ENCODE measurements at places on chromosomes 16 and 17.

DNA sequence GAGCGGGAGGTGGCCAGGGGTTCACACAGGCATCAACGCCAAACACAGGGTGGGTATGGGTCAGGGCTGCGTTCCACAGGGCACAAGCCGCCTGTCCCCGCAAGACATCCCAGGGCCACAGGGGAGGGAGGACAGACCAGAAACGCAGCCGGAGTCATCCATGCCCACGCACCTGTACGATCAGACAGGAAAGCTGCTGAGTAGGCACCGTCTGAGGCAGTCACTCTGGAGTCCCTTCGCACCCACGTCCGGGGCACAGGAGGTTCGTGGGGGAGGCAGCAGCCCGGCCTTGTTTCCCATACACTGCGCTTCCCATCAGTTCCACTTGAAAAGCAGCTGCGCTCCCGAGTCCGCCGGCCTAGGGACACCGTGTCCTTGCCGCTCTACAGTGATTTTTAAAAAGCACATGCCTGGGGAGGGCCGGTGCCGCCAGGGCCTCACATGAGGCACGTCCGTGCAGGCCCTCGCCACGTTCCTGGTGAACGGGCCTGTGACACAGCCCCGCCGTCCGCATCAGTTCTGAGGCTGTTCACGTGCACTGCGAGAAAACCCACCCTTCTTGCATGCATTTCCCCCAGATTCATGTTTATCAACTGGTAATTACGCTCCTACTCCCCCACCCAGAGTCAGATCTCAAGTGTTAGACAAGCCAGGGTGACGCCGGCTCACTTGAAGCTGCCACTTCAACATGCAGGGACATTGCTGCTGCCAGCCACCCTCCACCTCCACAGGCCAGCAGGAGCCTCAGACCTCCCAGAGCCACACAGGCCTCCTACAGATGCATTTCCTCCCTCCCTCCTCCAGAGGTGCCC, 34.8 kb downstream of the WDR45B start:
- no peak for DNase-seq

DNA sequence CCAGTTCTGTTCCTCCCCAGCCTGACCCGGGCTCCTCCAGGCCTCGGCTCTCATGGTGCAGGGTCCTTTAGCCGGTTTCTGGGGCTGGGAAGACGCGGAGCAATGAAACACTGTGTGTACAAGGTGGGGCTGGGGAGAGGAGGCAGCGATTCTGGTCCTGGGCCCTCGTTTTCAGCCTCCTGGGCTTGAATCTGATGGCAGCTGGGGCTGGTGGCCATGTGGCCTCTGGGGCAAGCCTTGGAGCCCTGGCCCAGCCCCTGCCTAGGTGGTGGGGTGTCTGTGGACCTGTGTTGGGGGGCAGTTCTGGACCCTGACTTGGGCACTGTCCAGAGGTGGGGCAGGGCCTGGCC, 4.1 kb downstream of the FOXJ1 start:
- DNase-seq = no peak

DNA sequence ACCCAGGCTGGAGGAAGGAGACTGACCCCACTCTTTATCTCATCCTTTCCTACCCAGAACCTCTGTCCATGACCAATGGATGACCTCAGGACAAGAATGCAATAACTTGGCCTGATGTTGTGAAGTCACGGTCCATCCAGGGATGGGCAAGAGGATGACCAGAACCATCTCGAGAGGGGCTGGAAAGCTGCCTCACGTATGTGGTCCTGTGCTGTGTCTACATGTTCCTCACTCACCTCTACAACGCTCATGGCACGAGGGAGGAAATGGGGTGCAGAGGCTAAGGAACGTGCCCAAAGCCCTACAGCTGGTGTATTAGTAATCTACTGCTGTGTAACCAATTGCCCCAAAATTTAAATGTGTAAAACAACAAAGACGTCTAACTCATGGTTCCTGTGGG, 7.3 kb upstream of the KCTD5 start:
- no peak for DNase-seq

GRCh38 chr17:79761894-79762589, 15.9 kb upstream of the CBX2 start:
- DNase-seq = no peak

- no peak for DNase-seq
These were observed 858 bp upstream of the SMARCE1 start for GRCh38 chr17:40648384-40648968.

DNA sequence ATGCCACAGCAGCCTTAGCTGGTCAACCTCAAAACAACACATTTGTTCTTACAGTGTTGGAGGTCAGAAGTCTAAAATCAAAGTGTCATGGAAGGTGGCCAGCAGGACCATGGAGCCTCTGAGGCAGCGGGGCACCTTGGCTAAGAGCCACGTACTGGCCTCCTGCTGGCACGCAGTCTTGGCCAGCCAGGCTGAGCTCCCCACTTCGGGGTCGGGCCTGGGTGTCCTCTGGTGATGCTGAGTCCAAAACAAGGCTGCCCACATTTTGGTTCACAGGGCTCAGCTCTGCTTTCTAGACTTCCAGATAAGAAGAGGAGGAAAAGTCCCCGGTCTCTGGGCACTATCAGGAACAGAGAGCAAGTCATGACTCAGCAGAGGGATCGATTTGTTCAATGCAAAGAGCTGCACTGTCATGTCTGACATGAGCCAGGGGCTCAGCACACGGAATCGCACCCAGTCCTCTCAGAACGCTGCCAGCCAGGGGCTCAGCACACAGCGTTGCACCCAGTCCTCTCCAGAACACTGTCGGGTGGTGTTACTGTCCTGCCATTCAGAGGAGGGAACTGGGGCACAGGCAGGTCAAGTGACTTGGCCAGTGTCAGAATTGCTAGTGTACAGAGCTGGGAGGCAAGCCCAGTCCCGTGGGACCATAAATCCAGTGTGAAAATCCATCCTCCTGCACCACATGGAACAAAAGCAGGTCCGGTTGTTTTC, 2.5 kb downstream of the LGALS9 start:
- DNase-seq = no peak

DNA sequence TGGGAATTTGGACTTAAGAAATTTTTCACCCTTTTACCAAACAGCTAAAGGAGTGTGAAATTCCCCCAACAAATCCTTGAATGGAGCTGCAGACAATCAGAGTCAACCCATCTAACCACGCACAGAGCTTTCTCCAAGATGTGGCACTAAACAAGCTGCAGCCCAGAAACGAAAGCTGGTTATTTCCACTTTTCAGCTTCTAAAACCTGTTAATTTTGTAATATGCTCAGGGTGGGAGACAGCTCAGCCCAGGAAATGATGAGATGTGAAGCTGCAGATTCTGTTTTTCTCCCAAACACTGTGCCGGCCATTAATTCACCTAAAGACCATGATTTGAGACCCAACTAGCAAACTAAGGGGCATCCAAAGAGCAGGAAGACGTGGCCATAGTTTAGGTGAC, 33.2 kb upstream of the ABR start:
- no peak for DNase-seq

GRCh38 chr16:30882429-30883310, 11.2 kb downstream of the BCL7C start:
- no peak for DNase-seq

- DNase-seq = no peak
These were observed 36.3 kb downstream of the POLR3E start for GRCh38 chr16:22333457-22333994.

- no peak for DNase-seq
These were observed 63.7 kb upstream of the SIAH1 start for GRCh38 chr16:48448841-48449481.

DNA sequence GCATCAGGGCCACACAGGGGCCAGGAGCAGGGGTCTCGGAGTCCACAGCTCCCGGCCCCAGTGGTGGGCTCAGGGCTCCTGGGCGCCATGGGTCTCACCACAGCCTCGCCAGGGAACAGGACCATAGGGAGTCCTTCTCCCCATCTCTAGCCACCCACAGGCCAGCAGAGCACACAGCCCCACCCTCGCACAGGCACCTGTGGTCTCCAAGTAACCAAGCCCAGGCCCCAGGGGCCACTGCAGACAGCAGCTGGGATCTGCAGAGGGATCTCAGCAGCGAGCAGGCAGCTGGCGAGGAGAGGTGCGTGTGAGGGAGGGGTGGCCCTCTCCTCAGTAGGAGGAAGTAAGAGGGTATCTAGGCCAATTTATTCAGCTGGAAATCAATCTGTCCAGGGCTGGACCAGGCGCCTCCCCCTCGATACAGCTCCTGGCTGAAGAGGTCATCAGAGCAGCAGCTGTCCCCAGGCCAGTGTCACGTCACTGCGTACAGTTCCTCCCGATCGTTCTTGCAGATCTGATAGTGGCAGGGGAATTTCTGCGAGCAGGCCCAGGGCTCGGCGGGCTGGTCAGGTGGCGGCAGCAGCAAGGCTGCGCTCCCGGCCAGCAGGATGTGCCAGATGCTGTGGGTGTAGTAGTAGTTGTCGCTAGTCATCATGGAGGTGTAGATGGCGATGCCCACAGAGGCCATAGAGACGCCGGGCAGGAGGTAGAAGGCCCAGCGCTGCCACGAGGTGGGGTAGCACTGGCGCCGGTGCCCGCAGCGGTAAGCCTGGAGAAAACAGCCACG, 1.4 kb upstream of the MRPL28 start:
- no peak for DNase-seq

GRCh38 chr16:27712251-27712711, 162.3 kb downstream of the KATNIP start:
- no peak for DNase-seq

GRCh38 chr17:64331931-64332493, 58.6 kb downstream of the PECAM1 start:
- no peak for DNase-seq

GRCh38 chr16:73890186-73891128, 406.2 kb upstream of the PSMD7 start:
- DNase-seq = no peak

GRCh38 chr16:74183601-74184360, 112.8 kb upstream of the PSMD7 start:
- DNase-seq = no peak

GRCh38 chr16:15970202-15970601, 20.8 kb downstream of the ABCC1 start:
- DNase-seq = no peak

Data from fibroblast of skin of abdomen (primary cell).